Brain (organoid and tissue), 16 donors: ENCODE measurements at places on chromosomes 11 and 22. TPM values are rescaled to one million over a fixed set of nuclear protein-coding genes. Genes with fewer than 3 reads are reported as not detected.

MFNG gene
- polyA plus RNA-seq: 6.8 TPM

PICK1 gene
- 36.2 TPM for polyA plus RNA-seq

ANGPTL5 gene
- polyA plus RNA-seq: not detected

FADD gene
- polyA plus RNA-seq: 17.8 TPM

DDI1 gene
- not detected for polyA plus RNA-seq

OR5D13 gene
- polyA plus RNA-seq: not detected

CD44 gene
- 23.5 TPM for polyA plus RNA-seq

OR6A2 gene
- polyA plus RNA-seq: not detected

FIBIN gene
- polyA plus RNA-seq: 6.6 TPM

CCDC116 gene
- polyA plus RNA-seq: 0.24 TPM

BARX2 gene
- polyA plus RNA-seq: 0.17 TPM

GAL gene
- polyA plus RNA-seq: 0.44 TPM

RBMXL2 gene
- polyA plus RNA-seq: not detected

APOL5 gene
- polyA plus RNA-seq: not detected
